Ureter (tissue), 1 donor: ENCODE measurements at places on chromosomes 2 and 18. TPM values are rescaled to one million over a fixed set of nuclear protein-coding genes. Genes with fewer than 3 reads are reported as not detected.

GRCh38 chr2:39632876-39633275 lies 32.8 kb upstream of the TMEM178A start:
- DNase-seq = no peak

- DNase-seq = no peak
These were observed 159.4 kb downstream of the PMAIP1 start for GRCh38 chr18:60059216-60059615.

- DNase-seq = no peak
These were observed 425 bp downstream of the ASB3 start for GRCh38 chr2:53786352-53786704.

DNA sequence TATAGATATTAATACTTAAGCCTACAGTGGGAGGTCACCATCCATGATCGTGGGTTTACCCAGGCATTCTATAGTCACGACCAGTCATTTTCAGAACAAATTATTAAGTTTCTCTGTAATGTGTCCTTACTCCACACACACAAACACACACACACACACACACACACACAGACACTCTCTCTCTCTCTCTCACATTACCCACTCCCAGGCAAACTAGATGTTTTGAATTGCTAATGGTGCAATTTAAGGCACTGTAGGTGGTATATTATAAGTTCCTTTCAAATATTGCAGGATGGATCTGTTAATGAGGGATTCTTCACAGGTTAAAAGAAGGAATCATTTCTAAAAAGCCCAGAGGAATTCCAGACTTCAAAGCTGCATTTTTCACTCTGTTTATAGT lies 657.8 kb downstream of the MBD2 start:
- no peak for DNase-seq

- DNase-seq = no peak
These were observed 54.6 kb upstream of the RASGRP3 start for GRCh38 chr2:33421820-33422219.

DNA sequence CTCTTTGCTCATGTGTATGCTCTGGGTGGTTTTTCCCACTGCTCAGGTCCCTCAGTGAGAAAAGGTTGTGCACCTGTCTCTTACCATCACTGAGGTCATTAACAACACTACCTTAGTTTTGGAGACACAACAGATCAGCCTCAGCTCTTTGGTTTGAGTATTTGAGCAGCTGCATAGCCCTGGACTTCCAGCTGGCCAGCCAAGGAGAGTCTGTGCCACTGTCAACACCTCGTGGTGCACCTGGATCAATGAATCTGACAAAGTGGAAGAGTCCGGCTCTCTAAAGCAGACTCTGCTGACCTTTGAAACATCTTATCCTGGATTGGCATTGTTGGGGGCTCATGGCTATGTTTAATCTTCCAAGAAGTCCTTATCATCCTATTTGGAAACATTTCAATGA lies 30.0 kb downstream of the SERPINB8 start:
- DNase-seq = no peak

- no peak for DNase-seq
These were observed 121.3 kb downstream of the BCL11A start for GRCh38 chr2:60432035-60432601.

DNA sequence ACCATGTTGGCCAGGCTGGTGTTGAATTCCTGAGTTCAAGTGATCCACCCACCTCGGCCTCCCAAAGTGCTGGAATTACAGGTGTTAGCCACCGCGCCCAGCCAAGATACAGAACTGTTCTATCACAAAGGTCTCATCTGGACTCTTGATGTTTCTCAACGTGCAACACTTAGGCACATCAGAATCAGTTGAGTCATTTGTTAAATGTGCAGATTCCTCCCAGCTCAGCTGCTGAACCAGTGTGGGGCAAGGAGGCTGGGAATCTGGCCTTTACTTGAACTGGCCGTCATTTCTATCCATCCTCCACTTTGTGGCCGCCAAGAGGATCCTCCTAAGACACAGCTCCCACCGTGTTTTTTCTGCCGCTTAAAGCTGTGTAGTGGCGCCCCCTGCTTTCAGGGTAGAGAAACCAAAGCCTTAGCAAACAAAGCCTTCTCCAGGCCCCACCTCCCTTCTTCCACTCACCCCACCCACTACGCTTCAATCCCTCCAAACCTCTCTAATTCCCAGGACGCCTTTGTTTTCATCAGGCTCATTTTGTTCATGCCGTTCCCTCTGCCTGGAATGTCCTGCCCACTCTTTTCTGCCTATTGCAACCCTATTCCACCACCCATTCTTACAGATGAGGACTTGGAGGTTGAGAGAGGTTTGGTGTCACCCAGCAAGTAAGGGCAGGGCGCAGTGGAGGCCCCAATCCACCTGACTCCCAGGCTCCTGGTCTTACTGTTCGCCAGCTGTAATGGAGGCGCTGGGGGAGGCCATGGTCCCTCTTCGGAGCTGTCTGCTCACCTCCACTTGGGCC lies 776 bp upstream of the SPEG start:
- DNase-seq = no peak

DNAH7 gene
- 5.5 TPM for total RNA-seq

LYPD6B gene
- total RNA-seq = 76.0 TPM

NCKAP5 gene
- total RNA-seq = 7.3 TPM
